ENCODE measurements at places on chromosomes 1 and 21. TPM values are rescaled to one million over a fixed set of nuclear protein-coding genes. Genes with fewer than 3 reads are reported as not detected.

Gene ABCB10
- 26.5 TPM for total RNA-seq

Gene NPPB
- total RNA-seq = not detected

Gene TCEA3
- total RNA-seq = 20.4 TPM

Gene TTC22
- 10.1 TPM for total RNA-seq

Gene CD2
- 229 TPM for total RNA-seq

Gene DYNLT5
- not detected for total RNA-seq

Gene FLG2
- total RNA-seq = not detected

Gene C1orf226
- total RNA-seq = not detected

Gene WNT4
- total RNA-seq = not detected
